Adipocyte (in vitro differentiated cells): ENCODE measurements at places on chromosomes 16 and 17.
A peak's percentile ranks its signal among the peaks of the same experiment; 100 is the strongest.

DNA sequence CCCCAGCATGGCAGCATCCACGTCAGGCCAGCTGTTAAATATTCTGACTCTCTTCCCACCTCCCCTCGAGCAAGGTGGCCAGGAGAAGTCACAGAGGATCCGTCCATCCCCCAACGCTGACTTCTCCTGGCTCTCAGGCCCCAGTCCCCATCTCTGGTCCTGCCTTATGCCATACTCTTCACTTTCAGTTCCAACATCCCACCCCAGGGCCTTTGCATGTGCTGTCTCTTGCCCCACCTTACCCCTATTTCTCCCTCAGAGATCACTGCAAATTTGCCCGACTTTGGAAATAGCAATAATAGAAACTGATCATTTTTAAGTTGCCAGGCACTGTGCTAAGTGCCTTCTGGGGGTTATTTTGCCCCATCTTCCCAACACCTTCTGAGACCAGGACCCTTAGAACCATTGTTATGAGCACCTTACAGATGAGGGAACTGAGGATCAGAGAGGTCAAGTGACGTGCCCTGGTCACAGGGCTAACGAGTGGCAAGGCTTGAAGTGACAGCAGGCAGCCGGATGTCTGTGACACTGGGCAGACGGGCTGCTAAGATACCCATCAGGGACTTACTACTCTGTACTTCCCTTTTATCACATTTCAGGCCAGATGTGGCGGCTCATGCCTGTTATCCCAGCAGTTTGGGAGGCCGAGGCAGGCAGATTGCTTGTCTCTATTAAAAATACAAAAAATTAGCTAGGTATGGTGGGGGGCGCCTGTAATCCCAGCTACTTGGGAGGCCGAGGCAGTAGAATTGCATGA, 17.7 kb downstream of the HID1 start:
- no peak for DNase-seq

DNA sequence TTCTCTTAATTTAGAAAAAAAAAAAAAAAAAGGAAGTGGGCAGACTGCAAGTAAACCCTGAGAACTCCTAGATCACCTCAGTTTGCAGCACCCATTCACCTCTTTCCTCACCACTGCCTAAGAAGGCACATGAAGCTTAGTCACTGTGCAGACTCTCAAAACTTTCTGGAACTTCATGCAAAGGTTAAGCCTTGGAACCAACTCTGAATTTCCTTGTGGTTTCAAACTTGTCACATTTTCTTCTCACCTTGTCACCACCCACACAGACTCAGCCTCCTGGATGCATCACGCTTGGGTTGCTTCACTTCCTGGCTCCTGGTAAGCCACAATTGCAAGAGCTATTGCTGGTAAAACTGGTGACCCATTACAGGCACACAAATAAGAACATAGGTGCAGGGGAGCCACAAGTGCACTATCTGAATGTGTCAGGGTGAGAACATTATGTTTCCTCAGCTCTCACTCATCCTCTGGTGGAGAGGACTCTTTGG, 15.0 kb upstream of the CPD start:
- DNase-seq: no peak

DNA sequence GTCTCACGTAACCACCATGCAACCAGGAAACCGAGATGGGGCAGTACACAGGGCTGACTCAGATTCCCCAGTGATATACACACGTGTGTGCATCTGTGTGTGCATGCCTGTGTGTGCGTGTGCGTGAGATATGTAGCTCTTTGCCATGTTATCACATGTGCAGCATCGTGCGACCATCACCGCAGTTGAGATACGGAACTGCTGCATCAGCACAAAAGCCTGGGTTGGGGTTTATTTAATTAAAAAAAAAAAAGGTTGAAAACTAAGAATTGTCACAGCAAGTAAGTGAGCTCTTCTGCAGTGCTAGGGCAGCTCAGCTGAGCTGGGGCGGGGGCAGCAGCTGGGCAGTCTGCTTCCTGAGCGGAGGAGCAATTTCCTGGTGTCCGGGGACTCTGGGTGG, 152.5 kb downstream of the RBFOX3 start:
- DNase-seq: no peak

- DNase-seq: no peak
Observed at GRCh38 chr16:84989749-84990620, 21.4 kb downstream of the ZDHHC7 start.

- no peak for DNase-seq
Observed at GRCh38 chr17:7354262-7354843, 603 bp upstream of the TMEM95 start.

- no peak for DNase-seq
Observed at GRCh38 chr16:79519448-79519847, 81.1 kb downstream of the MAF start.

DNA sequence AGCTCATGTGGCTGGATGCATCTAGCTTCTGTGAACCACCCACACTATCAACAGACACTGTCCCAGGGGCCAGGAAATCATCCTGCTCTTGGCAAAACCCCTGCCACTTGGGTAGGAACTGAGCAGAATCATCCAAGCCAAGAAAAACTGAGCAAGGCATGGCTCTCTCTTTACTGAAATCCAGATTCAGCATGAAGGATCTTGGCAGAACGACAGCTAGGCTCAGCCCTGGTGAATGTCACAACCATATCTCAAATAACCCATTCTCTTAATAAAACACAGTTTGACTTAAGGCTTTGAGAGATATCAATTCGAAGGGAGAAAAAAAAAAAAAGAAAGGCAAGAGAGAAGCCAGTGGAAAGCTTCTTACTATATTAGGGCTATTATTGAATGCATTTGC, 72.2 kb downstream of the MAF start:
- no peak for DNase-seq

DNA sequence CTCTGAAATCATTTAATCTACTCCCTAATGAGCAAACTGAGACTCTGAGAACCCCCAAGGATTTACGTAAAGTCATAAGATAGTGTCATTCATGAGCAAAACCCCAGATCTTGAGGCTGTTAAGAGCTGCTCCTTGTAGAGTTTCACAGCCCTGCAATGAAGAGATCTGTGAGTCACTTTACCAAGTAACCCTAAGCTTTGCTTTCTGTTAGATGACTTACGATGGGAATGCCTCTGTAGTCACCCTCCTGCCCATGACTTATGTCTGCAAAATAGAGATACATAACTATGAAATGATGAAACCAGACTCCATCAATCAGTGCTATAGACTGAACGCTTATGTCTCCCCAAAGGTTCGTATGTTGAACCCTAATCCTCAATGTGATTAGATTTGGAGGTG, 117.7 kb downstream of the HS3ST3A1 start:
- DNase-seq: no peak

DNA sequence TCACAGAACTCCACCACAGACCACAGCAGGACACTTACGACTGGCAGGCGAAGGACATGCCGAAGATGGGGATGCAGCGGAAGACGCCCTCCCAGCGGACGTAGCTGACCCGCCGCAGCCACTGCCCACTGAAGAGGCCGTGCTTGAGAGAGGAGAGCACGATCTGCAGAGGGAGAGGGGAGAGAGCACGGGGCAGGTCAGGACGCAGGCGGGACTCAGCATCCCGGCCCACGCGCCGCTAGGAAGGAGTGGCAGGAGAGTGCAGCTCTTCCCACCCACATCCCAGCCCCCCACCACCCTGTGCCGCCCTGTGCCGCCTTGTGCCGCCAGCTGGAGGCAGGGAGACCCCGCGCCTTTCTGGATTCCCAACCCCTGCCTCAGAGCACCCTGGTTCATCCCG, 14.5 kb downstream of the SLC38A10 start:
- DNase-seq: no peak

DNA sequence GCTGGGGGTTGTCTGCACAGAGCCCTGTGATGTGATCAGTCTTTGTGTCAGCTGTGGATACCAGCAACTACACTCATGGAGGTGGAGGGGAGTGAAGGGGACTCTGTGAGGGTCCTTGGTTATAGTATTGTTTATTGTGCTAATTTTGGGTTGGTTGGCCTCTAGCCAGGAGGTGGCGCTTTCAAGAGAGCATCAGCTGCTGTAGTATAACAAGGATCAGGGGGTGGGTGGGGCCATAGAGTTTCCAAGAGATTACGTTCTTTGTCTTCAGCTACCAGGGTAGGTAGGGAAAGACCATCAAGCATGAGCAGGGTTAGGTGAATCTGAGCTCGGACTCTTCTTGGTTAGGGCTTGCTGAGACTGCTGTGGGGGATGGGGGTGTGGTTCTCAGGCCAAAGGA, 97.1 kb upstream of the HS3ST3A1 start:
- DNase-seq: no peak

- DNase-seq: no peak
Observed at GRCh38 chr17:48160177-48161081, 52.9 kb downstream of the SNX11 start.

GRCh38 chr17:62595484-62595883, 32.0 kb upstream of the MRC2 start:
- no peak for DNase-seq

DNA sequence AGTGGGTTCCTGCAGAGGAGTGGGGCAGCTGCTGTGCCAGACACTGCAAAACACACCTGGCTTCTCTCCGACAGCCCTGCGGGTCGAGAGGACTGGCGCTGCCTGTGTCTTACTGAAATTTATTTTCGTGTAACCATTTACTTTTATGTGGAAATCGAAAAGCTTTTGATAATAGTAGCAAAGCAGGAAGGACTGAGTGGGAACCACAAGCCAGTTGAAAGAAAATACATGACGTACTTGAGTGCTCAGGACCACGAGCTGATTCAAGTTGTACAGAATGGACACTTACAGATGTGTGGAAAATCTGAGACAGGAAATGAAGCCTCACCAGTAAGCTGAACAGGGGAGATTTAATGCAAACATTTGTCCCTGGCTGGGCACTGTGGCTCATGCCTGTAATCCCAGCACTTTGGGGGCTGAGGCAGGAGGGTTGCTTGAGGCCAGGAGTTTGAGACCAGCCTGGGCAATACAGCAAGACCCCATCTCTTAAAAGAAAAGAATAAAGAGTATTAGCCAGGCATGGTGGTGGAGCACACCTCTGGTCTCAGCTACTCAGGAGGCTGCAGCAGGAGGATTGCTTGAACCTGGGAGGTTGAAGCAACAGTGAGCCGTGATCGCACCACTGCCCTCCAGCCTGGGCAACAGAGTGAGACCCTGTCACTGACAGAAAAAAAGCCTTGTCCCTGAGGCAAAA, 11.3 kb upstream of the RPL13 start:
- no peak for DNase-seq

DNA sequence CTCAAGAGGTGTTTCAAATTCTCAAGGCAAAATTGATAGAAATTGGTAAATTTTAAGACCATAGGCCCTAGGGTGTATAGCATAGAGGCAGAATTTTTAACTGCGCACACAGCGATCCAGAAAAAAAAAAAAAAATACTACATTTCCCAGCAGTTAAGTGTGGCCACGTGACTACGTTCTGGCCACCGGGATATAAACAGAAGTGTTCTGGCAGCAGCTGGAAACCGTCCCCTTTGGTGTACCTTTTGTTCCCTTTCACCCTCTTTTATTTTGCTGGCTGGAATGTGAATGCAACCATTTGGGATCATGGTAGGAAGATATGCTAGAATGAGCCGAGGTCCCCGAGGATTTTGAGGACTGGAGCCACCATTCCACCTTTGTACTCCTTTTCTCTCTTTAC, 52.7 kb upstream of the AKAP1 start:
- no peak for DNase-seq

DNA sequence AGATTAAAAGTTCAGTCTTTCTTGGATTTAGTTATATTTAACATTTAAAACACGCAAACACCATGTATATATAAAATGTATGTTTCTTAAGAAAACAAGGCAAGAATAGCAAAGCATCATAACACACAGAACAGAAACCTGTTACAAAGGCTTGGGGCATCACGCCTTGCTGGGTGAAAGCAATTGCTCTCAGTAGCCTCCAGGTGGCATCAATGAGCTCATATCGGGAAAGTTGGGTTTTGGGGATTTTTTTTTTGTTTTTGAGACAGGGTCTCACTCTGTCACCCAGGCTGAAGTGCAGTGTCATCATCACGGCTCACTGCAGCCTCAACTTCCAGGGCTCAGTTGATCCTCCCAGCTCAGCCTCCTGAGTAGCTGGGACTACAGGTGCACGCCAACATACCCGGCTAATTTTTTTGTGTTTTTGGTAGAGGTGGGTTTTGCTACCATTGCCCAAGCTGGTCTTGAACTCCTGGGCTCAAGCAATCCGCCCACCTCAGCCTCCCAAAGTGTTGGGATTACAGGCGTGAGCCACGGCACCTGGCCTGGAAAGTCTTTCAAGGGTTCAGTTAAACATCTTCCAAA, 56.9 kb downstream of the CYB5D2 start:
- peak; percentile 81 for DNase-seq

DNA sequence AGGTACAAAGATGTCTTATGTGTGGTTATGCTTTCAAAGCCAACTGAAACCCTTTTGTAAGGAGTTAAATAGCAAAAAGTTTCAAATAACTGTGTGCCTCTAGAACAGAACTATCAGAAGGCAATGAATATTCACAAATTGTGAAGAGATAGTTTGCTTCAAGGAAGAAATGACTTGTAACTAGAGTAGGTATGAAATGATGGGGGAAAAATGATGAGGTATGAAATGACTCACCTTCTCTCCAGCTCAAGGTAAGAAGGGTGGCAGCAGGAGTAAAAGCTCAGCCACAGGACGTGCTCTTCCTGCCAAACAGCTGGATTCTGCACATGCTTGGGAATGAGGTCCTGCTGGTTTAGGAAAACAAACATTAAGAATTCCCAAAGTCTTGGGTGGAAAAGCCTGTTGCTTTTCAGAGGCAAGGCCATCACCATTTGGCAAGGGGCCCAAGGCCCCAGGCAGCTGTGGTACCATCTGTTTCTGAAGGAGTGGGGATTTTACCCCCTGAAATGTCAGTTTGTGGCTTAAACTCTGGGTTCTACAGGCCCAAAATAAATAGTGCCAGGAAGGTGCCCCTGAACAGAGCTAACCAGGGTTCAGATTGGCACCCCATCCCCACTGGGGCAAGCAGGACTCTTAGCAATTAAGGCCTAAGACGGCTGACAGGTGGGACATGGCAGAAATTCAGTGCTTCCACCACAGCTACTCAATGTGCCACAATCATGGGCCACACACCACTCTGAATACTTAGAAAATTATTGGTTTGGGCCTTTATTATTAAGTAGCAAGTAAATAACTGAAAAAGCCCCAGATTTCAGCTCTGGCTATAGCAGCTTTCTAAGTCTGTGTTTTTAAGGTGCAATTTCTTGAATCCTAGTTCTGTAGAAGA, 13.3 kb downstream of the HERPUD1 start:
- DNase-seq: no peak
